NCI-H1105 (cell line): ENCODE measurements at places on chromosomes 2 and 18.

DNA sequence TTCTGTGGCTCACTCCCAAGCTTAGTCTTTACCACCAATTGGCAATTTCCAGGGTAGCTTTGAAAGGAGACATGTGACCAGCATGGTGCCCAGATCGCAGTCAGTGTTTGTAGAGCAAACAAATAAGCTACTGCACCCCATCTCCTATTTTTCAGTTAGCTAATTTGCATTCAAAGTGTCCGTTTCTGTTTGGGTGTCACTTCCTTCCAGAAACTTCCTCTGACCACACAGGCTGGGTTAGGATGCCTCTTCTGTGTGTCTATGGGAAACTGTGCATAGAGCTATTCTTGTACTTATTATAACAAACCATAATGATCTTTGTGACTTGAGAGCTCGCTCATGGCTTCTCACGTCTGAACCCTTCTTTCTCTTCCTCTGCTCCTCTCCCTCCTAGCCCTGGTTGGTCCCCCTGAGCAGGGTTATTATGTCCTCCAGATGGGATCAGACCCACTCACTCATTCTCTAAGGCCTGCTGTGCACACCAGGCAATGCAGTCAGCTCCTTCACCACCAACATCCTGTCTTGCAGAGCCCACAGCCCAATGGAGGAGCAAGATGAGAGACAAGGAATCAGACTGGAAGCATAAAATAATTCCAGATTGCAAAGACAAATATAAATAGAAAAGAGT, 101.2 kb upstream of the ALK start:
- no peak for DNase-seq

DNA sequence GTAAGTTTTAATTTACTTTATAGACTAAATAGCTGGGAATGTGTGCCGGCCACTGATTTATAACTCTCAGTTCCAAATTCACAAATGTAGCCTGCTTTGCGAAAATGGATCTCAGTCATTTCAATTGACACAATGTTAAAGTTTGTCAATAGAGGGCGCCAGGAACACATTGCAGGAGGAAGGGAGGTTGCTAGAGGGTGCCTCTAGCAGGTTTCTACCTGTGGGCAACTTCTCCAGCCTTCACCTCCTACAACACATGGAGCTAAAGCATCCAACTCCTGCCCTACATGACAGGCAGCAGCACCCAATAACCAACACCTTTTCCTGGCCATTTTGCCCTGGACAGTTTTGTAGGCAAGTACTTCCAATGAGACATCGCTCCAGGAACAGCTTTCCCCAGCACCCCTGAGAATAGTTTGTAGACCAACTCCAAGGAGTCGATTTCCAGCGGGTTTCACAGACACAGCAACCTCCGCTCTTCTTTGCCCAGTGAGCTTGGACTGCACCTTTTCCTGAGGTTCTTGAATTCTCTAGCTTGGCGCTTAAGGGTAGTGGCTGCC, 784.8 kb upstream of the CDH2 start:
- DNase-seq, result peak; percentile 13

DNA sequence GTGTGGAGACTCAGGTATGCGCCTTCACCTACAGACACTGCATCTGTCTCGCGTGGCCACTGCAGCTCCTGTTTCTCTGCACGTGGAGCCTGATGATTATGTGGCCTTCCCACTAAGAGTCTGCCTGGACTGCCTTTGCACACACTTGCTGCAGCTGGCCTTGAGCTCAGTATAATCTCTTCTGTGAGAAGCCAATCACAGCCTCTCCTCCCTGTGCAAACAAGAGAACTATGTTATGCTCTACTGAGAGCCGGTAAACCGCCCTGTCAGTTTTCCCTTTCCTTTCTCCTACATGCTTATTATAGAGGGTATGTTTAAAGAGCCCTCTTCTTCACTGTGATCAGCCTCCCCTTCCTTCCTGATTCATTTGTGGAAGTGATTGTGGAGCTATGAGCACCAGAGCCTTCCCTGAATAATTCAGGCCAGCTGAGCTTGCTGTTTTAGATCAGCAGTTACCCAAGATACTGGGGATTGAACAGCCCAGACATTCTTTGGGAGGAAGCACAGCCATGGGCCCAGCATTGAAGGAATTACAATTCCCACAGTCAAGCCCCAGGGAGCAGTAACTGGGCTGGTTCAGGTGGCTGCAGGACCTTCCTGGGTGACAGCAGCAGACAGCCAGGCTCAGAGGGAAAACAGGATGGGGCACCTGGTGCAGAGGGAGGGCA, 3.7 kb upstream of the TGFA start:
- peak; percentile 3 for DNase-seq

DNA sequence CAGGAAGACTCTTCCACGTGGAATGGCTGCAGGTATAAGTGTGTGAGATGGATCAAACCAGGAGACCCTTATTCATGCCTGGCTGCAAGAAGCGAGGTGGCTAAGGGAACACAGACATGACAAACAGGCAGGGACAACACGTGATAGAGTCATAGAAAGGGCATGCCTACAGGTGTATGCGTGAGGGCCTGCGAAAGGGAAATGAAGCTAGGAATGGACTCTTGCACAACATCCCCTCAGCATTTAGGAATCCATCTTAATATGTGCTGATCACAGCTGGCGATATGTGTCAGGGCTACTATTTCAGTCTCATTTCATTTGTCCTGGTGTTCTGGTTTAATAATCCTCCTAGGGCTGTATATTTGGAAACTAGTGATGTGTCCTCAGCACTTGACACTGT, 291.2 kb downstream of the MYT1L start:
- no peak for DNase-seq

DNA sequence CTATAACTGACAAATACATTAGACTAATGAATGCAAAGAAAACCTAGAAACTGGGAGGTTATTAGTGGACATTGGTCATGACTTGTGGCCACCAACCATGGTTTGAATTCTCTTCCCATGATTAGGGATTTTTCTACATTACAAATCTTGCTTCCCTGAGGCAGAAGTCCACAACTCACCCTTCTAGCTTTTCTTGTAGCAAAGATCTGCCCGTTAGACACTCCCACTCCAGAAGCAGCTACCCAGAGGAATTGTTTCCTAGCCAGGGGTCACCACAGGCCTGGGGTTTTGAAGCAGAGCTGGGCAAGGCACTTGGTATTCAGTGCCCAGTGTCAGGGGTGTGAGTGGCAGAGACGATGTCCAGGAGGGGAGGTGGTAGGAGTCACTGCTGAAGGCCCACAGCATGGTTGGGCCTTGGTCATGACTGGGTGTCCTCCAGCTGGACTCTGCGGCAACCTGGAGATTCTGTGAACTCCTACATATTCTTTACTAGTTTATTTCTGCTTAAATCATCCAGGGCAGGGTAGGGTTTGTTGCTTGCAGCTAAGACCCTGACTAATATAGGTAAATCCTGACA, 54.9 kb downstream of the ACTR2 start:
- DNase-seq, result no peak

DNA sequence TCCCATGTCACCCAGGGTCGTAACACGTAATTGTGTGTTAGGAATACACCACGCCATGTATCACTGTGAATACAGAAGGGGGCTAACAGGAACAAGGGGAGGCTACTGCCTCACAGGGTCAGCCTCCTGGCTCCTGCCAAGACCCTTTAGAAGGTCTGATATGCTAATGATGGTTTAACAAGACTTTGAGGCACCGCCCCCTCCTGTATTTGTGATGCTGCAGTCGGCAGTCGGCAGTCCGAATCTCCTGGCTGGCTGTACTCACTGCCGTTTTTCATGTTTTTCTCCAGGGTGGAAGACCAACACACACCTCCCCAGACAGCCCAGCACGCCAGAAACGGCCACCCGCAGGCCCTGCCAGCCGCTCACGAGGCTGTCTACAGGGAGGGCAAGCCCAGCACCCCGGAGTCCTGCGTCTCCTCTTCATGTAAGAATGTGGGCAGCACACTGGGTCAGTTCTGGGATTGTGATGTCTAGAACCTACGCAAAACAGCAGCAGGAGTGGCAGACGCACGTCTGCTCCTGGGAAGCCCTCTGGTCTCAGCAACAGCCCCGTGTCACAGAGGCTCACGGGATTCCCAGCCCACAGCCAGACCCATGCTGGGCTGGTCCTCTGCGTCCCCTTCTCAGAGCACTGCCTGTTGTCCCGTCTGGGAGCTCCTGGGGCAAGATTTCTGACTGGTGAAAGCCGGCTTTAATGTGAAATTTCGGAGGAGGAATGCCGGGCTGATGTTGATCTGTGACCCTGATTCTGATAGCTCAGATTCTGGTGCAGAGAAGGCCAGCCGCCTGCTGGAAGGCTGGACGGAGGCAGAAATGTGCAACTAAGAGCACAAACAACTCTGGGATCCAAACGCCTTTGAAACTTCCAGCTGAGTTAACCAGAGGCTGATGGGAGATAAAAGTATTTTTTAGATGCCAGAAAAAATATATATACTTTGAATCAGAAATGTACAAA, 39.7 kb upstream of the B3GNT7 start:
- DNase-seq, result no peak

- DNase-seq, result no peak
Observed at GRCh38 chr18:34867520-34867919, 157.4 kb downstream of the DTNA start.

DNA sequence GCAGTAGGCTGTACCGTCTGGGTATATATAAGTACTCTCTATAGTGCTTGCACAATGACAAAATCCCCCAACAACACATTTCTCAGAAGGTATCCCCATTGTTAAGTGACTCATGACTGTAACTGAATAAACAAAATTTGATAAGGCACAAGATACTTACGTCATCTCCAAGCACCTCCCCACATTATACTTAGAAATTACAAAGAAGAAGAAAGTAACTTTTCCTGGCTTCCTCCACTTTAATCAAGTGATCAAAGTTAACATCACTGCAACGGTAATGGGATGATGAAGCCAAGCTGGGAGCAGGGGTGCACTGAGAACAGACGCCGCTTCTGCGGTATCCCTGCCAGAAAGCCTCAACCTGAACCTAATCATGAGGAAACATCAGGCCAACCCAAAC, 9.7 kb downstream of the TNS1 start:
- no peak for DNase-seq

GRCh38 chr2:159427048-159427447, 140.5 kb upstream of the WDSUB1 start:
- no peak for DNase-seq

- no peak for DNase-seq
Observed at GRCh38 chr2:148615381-148615841, 29.1 kb upstream of the EPC2 start.

GRCh38 chr2:10225291-10226037, 77.2 kb upstream of the HPCAL1 start:
- DNase-seq, result no peak

- no peak for DNase-seq
Observed at GRCh38 chr2:168518555-168519066, 62.5 kb downstream of the CERS6 start.

DNA sequence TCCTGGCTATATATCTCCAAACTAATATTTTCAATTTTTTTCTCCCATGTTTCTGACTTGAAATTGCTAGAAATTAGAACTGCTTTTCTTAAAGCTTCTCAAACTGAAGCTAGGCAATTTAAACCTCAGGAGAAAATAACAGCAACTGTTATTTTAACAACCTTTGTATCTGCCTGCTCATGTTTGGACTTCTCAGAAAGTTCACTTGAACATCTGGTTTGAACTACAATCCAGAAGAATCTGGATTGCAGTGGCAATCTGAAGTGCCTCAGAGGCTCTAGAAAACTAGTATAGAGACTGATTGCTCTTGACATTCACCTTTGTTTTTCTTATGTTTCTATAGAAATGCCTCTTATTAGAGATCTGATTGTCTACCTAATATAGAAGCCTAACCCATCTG, 64.1 kb downstream of the STAT4 start:
- no peak for DNase-seq

DNA sequence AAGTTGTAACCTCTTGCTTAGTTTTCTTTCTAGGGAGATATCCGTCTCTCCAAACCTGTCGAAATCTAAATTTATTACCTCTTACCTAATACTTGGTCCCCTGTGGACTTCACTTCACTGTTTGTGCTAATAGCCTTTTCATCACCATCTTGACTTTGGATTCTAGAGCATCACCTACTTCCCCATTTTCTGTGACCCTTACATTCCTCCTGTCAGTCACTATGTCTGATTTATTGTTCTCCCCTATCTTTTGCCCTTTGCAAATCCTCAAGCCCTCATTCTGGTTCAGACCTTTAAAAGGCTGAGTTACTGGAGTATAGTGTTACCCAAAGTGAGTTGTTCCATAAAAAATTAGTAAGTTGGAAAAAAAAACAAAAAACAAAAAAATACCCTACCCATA, 7.5 kb downstream of the MYO1B start:
- no peak for DNase-seq

GRCh38 chr2:11314487-11314886, 29.9 kb downstream of the ROCK2 start:
- DNase-seq, result no peak

GRCh38 chr2:130825231-130825965, 11.3 kb upstream of the ARHGEF4 start:
- DNase-seq, result no peak

GRCh38 chr18:13260935-13261640, 42.5 kb downstream of the LDLRAD4 start:
- no peak for DNase-seq

- no peak for DNase-seq
Observed at GRCh38 chr18:11511434-11512095, 97.8 kb upstream of the SLC35G4 start.

DNA sequence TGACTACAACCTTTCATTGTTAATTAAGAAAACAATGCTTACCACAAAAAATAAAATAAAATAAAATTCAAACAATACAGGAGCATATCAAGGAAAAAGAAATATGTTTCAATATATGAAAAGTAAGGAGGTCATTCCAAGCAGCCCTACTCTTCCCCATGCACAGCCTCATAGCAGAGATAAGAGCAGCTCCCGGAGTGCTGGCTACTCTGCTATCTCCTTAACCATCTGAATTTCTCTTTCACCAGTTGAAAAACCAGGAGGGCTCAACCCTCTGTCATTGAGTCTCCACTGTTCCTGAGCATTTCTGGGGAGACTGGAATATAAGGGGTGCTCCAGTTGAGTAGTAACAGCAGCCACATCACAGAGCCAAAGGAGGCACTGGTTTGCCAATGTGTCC, 201.4 kb downstream of the TCF4 start:
- DNase-seq, result no peak

DNA sequence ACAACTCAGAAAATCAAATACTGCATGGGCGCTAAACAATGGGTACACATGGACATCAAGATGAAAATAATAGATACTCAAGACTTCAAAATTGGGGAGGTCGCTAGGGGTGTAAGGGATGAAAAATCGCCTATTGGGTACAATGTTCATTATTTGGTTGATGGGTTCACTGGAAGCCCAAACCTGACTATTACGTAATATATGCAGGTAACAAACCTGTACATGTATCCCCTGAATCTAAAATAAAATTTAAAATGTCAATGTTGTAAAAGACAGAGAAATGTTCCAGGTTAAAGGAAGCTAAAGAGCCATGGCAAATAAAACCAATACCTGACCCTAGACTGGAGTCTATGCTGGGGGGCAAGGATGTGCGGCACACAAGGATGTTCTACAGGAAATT, 80.4 kb upstream of the CCBE1 start:
- no peak for DNase-seq

GRCh38 chr2:85605406-85606115, 3.1 kb upstream of the TMEM150A start:
- peak; percentile 11 for DNase-seq
